AG10803 (cell line): ENCODE measurements at places on chromosomes 12 and 14.
A peak's percentile ranks its signal among the peaks of the same experiment; 100 is the strongest.

DNA sequence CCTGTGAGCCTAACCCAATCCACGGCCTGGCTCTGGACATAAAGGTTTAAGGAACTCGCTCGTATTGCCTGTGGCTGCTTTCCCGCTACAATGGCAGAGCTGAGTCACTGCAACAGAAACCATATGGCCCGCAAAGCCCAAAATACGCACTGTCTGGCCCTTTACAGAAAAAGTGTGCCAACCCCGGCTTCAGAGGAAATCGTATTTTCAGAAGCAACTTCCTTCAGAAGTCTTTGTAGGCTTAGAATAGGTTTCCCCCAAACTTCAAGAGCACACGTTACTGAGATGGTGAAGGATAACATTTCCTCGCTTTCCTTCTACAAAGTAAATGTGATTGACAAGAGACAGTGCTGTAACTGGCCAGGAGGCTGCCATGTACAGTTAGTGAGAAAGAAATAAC is 34.8 kb upstream of the TESC start:
- DNase-seq, result peak; percentile 44

- peak; percentile 74 for DNase-seq
These were observed 59.8 kb downstream of the PLEKHG3 start for GRCh38 chr14:64763801-64764621.

- DNase-seq, result no peak
These were observed 17.6 kb downstream of the SOS2 start for GRCh38 chr14:50213795-50214194.

- peak; percentile 1 for DNase-seq
These were observed 487.5 kb upstream of the TMEM132C start for GRCh38 chr12:127779301-127780045.

DNA sequence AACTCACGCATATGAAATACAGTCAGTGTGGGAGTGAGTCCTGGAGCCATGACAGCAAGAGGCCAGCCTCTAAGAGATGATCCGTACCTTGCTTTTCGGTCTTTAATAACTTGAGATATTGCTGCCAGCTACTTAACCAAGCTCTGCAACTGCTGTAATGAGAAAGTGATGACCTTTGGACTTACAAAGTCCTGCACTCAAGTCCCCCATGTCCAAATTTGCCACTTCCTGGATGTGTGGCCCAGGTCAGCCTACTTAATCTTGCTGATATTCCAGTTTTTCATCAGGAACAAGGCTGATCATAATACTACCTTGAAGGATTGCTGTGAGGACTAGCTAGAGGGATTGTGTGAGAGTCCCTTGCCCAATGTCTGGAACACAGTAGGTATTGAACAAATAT is 33.8 kb upstream of the DUSP6 start:
- DNase-seq, result no peak

GRCh38 chr12:56599797-56600196 is 30.3 kb downstream of the BAZ2A start:
- DNase-seq, result no peak

DNA sequence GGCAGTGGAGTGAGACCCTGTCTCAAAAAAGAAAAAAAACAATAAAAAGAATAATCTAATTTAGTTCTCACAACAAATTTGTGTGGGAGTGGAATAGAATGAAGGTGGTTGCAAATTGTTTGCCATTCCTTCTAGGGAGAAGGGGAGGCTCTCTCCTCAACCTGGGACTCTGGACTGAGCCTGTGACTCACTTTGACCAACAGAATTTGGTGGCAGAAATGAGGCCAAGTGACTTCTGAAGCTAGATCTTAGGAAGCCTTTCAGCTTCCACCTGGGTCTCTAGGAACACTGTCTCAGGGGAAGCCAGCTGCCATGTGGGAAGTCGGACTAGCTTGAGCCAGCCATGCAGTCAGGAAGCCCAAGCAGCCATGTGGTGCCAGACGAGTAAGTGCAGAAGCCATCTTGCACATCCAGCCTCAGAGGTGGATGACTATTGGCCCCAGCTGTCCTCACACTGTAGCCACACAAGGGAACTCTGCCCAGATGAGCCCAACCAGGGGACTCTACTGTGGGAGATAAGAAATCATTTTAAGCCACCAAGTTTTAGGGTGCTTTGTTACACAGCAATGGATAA is 14.4 kb downstream of the ALDH2 start:
- no peak for DNase-seq

DNA sequence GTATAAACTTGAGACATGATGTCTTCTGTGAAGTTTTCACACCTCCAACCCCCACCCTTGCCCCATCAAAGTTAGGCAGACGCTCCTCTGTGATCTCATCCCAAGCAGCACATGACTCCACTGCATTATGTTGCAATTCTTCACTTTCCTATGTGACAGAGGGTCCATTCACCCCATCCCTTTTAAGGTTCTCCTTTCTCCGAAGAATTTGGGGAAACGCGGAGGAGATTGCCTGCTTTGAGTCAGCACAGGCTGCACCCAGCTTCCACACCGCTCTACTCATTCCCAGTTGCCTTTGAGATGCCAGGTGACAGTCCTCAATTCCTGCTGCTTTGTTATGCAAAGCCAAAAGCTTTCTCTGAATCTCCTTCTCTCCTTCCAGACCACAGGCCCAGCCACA is 61.8 kb downstream of the PHLDA1 start:
- peak; percentile 41 for DNase-seq

DNA sequence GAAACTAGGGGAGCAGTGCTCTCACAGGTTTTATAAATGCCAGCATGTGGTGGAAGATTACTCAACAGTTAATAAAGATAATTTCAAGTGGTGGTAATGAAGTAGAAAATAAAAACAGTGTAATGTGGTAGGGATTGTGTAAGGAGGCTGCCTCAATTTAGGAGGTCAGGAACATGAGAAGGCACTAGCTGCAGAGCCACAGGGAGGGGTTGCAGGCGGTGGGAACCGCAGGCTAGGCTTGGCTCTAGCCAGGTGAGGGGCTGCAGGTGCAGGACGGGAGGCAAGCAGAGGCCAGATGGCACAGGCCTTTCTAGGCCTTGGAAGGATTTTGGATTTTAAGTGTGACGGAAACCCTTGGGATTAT is 768 bp downstream of the METTL25 start:
- DNase-seq, result peak; percentile 8

GRCh38 chr14:42149609-42150261 is 543.1 kb downstream of the LRFN5 start:
- DNase-seq, result no peak

- DNase-seq, result no peak
These were observed 65.0 kb downstream of the ITPK1 start for GRCh38 chr14:93050761-93051160.

- DNase-seq, result no peak
These were observed 17.9 kb downstream of the FAM181A start for GRCh38 chr14:93945070-93945399.

GRCh38 chr12:18905134-18905533 is 167.2 kb downstream of the CAPZA3 start:
- DNase-seq, result no peak

DNA sequence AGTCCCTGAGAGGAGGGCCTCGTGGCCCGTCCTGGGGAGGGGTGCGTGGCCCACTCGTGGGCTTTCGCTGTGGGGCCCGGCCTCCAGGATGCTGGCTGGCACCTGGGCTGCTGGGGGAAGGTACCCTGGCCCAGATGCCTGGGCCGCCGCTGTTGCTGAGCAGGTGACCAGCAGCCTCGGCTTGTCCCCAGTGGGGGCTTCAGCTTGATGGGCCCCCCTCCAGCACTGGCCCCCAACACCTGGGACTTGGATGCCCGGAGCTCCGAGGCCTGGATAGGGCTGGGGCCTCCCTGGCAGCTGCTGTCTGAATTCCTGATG is 10.8 kb downstream of the KIF26A start:
- DNase-seq, result no peak

GRCh38 chr12:80269803-80270552 is 170.6 kb downstream of the OTOGL start:
- DNase-seq, result peak; percentile 48

DNA sequence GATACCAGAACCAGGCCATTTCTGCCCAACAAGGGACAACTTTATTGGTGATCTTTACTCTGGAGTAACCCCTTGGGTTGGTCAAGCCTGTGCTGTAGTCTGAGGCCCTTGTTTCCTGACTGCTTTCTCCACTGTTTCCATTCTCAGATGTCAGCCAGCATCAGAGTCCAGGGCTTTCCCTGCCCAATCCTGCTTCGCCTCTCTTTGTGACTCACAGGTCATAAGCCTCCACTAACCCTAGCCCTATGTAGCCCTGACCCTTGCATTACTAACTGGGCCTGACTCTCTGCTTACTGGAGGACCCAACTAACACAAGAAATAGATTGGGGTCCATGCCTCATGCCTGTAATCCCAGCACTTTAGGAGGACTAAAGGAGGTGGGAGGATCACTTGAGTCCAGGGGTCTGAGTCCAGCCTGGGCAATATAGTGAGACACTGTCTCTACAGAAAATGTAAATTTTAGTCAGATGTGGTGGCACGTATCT is 8.6 kb upstream of the SNRNP35 start:
- DNase-seq, result no peak

GRCh38 chr12:52611080-52611468 is 7.3 kb downstream of the KRT73 start:
- no peak for DNase-seq

- peak; percentile 34 for DNase-seq
These were observed 52.8 kb upstream of the CNOT2 start for GRCh38 chr12:70190262-70191010.

DNA sequence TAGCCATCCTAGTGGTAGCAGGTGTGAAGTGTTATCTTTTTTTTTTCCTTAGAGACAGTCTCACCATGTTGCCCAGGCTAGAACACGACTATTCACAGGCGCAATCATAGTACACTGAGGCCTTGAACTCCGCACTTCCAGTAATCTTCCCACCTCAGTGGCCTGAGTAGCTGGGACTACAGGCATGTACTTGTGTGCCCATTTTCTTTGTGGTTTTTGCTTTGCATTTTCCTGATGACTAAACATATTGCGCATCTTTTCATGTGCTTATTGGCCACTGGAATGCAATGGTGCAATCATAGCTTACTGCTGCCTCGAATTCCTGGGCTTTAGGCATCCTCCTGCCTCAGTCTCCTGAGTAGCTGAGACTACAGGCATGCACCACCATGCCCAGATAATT is 33.3 kb upstream of the GCH1 start:
- peak; percentile 67 for DNase-seq
